ENCODE measurements at places on chromosomes 2 and 18.

GRCh38 chr2:21007129-21008013 is 36.5 kb downstream of the APOB start:
- no peak for DNase-seq

DNA sequence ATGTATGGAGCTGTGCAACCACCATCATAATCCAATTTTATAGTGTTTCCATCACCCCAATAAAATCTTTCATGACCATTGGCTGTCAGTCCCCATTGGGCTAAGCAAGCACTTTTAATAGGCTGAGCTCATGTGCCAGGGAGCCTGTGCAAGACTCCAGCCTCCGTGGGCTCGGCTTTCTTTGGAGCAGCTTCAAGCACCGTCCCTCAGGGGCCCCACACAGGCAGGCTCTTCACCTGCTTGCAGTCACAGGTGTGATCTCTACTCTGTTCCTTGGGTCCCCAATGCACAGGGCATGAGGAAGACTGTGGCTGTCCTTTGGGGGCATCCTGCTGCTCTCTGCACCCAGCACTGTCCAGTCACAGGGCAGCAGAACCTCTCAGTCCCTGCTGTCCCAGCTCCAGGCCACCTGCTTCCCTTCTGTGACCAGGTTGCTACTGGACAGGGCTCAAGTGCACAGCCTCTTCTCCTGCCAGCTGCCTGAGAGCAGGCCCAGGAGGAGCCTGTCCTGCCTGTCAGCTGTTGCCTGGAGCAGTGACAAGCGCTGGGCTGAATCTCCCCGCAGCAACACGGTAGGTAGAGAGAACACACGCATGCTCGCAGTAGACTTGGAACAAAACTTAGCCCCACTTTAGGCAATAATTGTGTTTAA is 40.7 kb upstream of the TMEM131 start:
- no peak for DNase-seq

- no peak for DNase-seq
Measured at GRCh38 chr2:216394881-216395280, 17.4 kb upstream of the SMARCAL1 start.

DNA sequence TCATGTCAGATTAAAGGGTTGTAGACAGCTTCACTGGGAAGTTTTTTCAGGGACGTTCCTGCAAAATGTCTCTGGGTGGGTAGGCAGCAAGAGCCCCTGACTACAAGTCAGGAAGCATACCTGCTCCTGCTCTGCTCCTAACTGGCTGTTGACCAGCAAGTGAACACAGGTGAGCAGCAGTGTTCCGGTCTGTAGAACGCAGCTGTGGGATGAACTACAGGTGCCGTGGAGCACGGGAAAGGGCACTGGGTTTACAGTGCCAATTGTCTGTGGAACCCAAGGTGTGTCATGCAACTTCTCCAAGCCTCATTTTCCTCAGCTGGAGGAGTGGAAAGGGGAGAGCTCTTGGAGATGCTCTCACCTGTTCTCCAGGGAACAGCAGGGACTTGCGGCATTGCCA is 6.6 kb downstream of the ASB18 start:
- no peak for DNase-seq

GRCh38 chr18:72391427-72391826 is 152.7 kb downstream of the CBLN2 start:
- DNase-seq: no peak

DNA sequence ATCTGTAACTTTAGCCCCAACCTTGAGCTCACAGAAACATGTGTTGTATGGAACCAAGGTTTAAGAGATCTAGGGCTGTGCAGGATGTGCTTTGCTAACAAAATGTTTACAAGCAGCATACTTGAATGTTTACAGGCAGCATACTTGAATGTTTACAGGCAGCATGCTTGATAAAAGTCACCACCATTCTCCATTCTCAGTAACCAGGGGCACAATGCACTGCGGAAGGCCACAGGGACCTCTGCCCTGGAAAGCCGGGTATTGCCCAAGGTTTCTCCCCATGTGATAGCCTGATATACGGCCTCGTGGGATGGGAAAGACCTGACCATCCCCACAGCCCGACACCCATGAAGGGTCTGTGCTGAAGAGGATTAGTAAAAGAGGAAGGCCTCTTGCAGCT is 52.4 kb downstream of the LONRF2 start:
- DNase-seq: no peak

- no peak for DNase-seq
Measured at GRCh38 chr2:27489118-27489497, 435 bp downstream of the IFT172 start.

DNA sequence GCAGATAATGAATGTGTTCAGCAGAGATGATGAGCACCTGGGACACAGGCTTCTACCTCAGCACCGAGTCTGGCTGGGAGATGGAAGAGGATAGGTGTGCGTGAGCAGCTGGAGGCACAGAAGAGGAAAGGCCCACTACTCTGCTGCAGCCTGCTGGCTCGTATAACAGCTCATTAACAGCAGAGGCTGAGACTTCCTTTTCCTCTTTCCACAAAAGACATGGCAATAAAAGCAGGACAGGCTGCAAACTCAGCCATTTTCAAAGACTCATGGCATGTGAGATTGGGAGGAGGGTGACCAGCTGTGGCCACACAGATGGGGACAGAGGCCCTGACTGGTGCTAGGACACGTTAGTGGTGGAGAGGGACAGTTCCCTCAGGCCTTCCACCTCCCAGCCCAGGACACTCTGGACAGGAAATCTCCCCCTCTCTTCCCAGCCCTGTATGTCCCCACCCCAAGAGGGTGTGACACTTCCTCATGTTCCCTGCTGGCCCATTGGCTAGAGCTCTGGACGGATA is 60.3 kb downstream of the CACNB4 start:
- DNase-seq: no peak

DNA sequence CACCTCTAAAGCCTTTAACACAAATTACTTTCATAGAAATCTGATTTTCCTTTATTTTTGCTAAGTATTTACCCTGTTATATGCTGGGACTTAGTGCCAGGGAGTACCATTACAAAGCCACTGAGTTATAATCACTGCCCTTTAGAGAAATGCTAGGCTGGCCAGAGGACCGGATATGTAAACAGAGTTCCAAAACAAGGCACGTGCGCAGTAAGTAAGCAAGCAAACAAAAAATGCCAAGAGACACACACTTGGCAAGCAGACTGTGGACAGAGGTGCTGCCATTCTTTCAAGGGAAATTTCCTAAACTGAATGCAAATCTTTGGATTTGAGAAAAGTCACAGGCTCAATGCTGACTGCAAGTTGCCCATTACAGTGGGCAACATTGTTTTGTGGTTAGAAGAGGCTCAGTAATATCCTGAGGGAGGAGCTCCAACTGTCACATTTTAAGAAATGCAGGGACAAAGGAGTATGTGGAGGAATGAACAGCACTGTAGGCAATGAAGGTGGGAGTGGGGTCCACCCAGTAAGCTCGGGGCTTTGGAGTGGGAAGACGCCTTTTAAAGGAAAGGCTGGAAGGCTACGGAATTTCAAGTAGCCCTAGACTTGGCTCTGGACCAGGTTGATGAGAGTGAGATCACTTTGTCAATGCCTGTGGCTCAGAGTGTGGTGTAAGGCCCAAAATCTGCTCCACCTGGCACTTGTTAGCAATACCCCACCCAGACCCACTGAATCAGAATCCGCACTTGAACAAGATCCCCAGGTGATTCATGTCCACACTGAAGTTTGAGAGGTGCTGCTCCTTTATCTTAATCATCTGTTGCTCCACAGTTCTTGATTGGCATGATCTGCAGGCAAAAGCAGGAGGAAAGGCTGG is 2.1 kb upstream of the PARD6G start:
- DNase-seq: no peak

- no peak for DNase-seq
Measured at GRCh38 chr18:37565977-37566478, 430 bp upstream of the CELF4 start.

- DNase-seq: no peak
Measured at GRCh38 chr2:30960213-30960612, 153.0 kb upstream of the CAPN13 start.

DNA sequence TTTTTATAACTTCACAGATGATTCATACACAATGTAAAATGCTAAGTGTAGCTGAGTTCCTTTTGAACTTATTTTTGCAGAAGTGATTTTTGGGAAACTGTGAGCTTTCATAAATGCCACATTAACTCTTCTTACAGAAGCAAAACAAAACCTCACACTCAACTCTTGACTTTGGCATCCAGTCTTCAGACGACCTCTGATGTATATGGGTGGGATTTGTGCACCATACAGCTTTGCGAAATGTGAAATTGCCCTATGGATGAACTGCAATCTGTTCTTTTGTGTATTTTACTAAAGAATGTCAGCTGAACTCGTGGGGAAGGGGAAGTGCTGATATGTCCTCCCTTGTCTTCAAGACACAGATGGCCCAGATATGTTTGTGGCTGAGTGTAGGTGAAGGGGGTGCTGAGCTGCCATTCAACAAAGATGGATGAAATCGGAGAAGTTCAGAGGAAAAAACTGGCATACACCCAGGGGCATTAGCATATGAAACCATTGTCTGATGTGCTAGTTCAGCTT is 218.3 kb downstream of the PTGR3 start:
- no peak for DNase-seq

- no peak for DNase-seq
Measured at GRCh38 chr18:46402945-46403344, 254.1 kb downstream of the LOXHD1 start.

DNA sequence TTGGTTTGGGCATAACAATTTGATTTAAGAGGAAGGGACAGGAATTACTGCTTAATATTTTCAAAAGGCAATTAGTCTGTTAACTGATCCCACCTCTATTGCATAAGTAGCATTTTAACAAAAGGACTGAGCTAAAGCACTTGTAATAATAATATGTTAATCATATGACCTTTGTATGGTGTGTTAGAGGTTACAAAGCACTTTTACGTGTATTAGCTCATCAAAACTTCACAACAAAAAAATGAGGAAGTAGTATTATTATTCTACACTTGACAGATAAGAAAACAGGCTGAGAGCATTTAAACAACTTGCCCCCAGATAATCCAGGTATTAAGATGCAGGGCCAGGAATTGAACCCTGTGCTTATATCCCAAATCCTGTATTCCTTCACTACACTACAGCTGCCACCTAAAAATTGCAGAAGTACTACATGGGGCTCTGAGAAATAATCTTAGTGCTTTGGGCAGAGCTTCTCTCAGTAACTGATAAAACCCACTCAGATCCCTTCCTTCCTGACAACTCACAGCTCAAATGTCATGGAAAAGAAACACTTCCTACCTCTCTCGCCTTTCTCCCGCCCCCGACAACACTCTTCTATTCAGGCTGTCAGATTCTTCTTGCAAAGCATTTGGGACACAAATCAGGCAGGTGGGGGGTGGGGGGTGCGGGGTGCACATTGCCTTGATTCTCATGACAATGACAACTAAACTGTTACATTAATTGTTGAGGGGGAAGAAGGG is 20.7 kb upstream of the KCTD1 start:
- no peak for DNase-seq

DNA sequence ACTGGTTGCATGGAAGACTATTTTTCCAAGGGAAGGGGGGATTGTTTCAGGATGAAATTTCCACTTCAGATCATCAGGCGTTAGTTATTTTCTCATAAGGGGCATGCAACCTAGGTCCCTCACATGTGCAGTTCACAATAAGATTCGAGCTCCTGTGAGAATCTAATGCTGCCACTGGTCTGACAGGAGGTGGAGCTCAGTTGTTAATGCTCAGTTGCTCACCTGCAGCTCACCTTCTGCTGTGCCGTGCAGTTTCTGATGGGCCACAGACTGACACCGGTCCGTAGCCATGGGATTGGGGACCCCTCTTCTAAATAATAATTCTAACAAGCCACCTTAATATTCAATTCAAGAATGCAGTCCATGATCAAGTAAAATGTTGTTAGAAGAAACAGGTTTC is 34.9 kb downstream of the PLCL1 start:
- no peak for DNase-seq

- no peak for DNase-seq
Measured at GRCh38 chr2:147365622-147366021, 479.2 kb upstream of the ACVR2A start.

DNA sequence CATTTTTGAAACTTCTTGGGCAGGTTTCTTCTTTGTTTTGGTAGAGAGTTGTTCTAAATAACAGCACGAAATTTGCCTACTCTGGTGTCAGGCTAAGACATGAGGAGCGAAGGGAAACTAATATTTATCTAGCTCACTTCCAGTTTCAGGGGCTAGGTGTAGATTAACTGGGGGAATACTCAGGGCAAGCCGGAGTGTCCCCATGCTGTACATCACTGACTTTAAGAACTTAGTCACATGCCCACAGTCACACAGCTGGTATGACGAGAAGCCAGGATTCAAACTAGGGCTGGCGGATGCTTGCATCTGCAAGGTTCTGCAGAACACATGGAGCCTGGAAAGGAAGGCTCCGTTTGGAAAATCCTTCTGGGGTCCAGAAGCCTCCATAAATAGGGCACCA is 133.3 kb downstream of the ALPK2 start:
- no peak for DNase-seq

GRCh38 chr2:45003579-45004551 is 5.4 kb downstream of the SIX2 start:
- DNase-seq: no peak

DNA sequence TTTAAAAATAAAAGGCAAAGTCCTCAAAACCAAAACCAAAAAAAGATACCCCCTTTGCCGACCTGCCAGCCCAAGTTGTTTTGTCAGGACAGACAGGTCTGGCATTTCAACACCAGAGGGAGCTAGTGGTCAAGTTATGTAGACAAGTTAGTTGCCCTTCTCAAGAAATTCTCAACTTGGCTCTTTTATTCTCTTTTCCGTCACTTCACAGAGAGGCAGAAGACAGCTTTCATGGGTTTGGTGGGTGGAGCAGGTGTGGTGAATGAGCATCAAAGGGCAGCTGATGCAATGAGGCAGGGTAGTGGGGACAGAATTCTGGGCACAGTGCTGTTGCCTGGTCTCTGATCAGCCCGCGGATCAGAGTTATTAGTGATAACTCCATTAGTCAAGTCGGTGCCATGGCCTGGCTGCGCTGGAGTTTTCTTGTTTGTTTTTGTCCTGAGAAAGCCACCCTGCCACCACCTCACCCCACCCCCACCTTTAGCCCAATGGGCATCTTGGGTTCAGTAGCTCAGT is 303.7 kb upstream of the EPAS1 start:
- no peak for DNase-seq

GRCh38 chr2:36919041-36919837 is 47.1 kb downstream of the STRN start:
- no peak for DNase-seq

DNA sequence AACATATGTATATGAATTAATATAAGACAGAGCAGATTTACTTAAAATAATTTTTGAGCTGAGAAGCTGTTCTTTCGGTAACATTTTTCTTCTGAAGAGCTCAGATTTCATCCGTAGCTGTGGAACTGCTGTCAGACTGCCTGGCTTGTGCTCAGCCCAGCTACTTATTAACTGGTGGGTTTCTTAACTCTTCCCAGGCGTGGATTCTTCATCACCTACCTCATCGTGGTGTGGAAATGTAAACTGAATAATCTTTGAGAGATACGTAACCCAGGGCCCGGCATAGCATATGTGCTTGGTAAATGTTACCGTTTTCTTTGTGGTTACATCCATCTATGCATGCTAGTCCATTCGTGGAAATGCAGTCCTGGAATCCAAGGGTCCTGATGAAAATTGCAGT is 145.0 kb downstream of the MCFD2 start:
- DNase-seq: no peak

- no peak for DNase-seq
Measured at GRCh38 chr2:207395535-207396251, 134.1 kb upstream of the CREB1 start.

- DNase-seq: no peak
Measured at GRCh38 chr2:158031371-158031770, 70.3 kb upstream of the UPP2 start.

All from cortex of kidney (tissue), 1 donor.